ENCODE measurements at places on chromosomes 7 and 10. TPM values are rescaled to one million over a fixed set of nuclear protein-coding genes. Genes with fewer than 3 reads are reported as not detected.

DNA sequence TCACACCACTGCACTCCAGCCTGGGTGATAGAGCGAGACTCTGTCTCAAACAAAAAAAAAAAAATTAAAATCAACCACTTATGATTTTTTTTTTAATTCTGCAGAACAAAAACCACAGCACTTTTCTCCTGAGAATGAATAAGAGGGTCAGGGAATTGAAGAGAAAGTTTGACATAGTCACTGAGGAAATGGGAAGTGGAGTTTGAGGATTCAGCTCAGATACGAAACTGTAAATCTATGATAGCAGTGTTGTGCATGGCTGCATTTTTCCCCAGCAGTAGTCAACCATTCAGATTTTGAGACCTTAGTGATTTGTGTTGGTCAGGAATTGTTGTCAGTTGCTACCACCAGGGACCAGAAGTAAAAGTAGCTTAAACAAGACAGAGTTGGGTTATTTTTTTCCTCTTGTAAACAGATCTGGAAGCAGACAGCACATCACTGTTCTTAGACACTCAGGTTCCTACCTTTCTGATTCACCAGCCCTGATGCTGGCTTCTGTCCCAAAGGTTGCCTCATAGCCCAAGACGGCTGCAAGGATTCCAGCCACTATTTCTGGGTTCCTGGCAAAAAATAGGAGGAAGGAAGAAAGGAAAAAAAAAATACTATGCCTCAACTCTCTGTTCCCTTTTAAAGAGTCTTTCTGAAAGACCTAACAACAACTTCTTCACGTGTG is 20.1 kb downstream of the PILRA start:
- DNase-seq: no peak

DNA sequence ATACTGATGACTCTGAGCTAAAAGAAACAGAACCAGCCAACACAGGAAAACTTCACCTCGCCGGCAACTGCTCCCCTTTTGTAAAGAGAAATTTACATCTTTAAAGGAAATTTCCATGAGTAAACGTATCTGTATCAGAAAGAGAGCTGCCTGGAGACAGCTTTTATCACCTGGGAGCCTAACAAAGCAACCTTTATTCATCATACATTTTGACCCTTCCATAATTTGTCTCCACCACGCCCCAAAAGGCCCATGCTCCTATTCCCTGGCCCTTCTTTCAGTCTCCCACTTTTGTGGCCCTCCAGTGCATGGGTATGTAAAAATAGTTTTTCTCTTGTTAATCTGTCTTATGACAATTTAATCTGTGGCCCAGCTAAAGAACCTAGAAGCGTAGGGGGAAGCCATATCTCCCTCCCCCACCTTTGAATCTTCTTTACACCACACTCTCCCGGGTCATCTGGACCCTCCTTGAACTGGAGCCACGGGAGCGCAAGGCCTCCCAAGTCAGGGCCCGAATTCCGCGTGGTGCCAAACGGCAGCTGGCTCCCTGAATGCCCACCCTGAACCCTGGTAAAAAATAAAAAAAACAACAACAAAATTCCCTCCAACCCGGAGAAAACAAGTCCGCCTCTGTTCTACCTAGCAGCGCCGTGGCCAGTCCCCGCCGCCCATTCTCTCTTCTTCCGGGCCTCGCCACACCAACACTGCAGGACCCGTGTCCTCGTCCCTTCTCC is 15.4 kb upstream of the FKBP9 start:
- DNase-seq: no peak

DNA sequence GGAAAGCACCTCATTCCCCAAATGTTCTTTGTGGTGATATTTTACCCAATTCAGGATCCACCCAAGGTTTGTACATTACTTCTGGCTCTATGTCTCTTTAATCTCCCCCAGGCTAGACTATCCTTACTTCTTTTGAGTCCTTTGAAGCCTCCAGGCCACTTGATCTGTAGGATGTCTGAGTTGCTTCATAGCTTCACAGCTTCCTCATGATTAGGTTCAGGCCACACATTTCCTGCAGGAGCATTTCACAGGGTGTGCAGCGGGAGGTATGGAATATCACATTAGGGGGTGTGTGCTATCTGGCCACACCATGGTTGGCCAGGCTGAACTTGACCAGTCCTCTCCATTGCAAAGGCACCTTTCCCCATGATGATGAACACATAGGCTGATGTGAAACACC is 18.7 kb downstream of the TSPAN15 start:
- DNase-seq: no peak

DNA sequence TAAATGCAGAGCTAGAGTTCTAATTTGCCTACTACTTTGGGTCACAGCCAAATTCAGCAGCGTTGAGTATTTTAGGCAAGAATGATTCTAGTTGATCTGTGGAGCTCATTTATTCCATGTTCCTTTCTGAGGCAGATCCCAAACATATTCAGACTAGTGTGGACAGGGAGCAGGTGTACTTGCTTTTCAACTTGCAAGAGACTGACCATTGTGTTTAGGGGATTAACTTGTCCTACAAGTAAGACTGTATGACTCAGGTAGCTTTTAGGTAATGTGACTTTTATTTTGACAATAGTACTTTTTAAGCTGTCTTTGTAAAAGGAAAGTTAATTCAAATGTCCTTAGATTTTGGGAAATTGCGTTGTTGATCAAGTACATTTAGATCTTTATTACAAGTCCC is 285.5 kb downstream of the TWIST1 start:
- DNase-seq: no peak

DNA sequence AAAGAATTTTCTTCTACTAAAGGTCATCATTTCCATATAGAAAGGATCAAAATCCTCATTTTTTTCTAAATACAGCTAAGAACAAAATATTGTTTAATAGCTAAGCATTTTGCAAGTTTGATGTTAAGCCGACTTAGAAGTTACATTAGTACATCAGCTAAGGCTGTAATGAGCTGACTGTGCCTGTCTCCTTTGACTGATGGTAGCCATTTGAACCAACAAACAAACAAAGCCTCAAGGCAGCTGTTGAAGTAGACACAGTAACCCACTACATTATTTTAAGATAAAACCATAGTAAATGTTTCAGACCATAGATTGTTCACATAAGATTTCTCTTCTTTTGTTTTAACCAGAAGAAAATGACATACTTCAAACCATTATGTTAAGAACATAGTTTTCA is 210.9 kb upstream of the VSTM2A start:
- no peak for DNase-seq

DNA sequence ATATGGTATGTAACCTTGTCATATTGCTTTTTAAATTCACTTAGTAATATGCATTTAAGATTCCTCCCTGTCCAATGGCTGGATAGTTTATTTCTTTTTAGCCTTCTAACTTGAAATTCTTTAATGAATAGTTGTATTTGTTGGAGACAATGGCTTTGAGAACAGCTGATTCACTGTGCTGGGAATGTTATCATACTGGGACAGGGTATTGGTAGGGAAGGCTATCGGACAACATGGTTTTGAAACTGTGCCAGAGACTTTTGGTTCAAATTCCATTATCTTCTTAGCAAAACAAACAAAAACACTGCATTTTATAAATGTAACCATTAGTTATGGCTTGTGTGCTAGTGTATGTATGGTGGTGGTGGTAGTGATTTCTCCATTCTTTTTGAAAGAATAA is 517.1 kb upstream of the ANKRD30A start:
- DNase-seq: no peak

GRCh38 chr7:122468945-122469344 is 164.4 kb upstream of the FEZF1 start:
- DNase-seq: no peak

DNA sequence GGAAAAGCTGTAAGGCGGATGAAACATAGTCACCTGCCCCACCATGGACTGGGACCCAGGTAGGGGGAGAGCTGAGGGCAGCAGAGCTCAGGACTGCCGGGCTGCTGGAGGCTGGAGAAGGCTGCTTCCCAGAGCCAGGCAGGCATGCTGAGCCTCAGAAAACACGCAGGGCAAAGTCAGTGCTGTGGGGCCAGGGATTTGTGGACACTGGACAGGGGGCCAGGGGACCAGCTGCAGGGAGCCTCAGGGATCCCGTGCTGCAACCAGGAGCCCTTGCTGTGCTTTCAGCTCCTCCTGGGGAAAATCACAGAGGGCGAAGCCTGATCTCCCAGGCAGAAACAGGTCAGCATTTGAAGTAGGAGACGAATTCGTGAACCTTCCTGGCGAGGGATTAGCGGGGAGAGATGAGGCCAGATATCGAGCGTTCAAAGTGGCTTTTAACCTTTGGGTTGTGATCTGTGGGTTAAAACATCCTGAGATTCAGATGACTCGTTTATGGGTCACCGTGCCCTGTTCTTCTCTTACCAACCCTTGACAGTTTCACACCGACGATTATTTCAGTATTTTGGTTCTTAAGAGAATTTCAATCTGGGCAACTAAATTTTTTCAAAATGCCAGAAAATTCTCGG is 85.6 kb upstream of the SHH start:
- DNase-seq: no peak

DNA sequence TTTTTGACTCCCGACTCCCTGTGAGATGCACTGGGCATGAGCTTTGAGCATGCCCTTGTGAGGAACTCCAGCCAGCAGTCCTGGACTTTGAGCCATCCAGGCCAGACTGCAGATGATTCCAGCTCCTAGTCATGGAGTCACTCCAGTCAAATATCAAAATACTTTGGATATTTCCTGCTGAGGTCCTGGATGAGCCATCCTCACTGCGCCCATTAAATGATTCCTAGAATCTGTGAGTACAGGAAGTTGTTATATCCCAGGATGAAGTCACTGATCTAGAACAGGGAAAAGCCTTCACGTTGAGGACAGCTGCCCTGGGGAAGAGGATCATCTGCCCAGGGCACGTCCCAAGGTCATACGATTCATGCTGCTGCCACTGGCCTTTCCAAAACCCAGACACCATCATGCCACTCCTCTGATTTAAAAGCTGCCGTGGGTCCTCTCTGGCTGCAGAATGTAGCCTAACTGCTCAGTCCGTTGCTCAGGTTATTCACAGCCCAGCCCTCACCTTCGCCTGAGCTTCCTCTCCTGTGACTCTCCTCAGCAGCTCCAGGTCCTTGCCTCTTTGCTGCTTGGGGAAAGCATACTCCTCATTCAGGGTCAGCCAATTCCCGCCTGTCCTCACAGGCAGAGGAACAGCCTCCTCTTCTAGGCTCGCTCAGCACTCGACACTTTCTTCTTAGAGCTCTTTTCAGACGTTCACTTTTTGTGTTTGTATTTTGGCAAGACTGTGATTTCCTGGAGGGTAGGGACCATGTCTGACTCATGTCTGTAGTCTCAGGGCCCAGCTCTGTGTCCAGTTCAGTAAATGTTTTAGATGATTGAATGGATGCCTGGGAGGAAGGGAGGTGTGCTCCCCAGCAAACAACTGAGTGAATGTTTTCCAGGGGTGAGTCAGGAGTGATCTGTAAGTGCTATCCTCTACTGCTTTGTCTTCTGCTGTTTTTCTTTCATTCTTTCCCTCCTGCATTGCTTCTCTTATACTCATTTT is 157.8 kb downstream of the SNX10 start:
- no peak for DNase-seq

DNA sequence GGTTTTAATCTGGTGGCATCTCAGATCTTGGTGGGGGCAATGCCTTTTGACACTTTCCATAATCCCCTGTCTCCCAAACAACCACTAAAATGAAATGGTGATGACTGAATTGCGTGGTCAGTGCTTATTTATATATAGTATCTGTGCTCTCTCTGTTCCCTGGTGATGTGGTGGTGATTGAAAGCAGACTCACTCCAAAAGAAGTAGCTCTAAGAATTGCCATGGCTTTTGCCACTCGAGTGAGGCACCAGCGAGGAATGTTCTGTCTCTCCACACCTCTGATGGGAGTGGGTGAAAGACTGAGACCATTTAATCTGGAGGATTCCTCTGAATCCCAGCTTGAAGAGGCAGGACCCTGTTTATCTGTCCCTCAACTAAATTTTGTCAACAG is 2.8 kb downstream of the DUSP5 start:
- no peak for DNase-seq

- DNase-seq: no peak
Observed at GRCh38 chr7:137664846-137665245, 181.9 kb downstream of the DGKI start.

- no peak for DNase-seq
Observed at GRCh38 chr7:79709574-79710409, 256.3 kb upstream of the MAGI2 start.

- DNase-seq: no peak
Observed at GRCh38 chr10:28587970-28588290, 55.0 kb downstream of the WAC start.

DNA sequence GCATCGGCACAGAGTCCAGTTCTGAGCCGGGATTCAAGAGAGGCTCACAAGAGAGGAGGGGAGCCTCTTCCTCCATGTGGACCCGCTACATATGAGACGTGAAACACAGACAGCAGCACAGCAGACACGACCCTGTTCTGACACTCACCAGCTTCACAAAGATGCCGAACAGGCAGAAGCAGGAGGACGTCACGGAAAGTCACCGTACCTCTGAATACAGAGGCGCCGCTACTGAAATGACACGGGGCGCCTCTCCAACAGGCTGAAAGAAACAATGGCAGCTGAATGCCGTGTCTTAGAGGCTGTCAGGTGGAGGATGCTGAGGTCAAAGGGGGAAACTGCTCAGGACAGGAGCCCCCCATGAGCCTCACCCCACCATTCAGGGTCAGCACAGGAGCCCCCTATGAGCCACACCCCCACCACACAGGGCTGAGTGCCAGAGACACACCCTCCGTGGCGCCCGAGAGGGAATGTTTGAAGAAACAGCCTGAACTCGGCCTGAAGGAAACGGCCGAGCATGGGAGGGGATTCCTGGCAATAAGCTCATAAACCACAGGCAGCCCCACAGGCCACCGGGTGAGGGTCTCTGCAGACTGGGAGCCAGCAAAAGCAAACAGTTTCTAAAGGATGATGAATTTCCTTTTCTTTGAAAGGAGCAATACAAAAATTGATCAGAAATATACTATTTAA is 510.3 kb downstream of the PTPRN2 start:
- DNase-seq: no peak

DNA sequence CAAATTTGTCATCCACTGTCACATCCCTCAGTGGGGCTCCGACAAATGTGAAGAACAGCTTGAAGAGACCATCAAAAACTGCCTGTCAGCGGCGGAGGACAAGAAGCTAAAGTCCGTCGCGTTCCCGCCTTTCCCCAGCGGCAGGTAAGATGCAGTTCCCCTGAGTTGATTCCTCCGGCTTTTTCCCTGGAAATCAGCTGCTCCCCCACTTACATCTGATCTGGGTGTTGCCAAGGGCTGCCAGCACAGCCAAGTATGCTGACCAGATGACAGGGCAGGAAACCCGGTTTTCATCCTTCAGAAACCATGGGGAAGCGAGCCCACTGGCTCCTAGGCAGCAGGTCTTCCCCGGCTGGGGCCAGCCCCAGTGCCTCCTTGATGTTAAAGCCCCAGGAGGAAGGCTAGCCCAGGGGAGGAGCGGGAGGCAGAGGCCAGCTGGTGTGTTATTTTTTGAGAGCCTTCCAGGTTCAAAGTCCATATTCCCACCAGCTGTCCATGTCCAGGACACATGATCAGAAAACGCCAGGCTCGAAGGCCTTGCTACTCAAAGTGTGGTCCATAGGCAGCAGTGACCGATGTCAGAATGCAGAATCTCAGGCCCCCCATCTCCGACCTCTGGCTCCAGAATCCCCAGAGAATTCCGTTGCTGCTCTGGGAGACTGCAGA is 23.4 kb downstream of the AIFM2 start:
- DNase-seq: no peak

Gene CALHM1
- total RNA-seq: not detected

Gene IL2RA
- total RNA-seq: not detected

Gene TCTN3
- 16.5 TPM for total RNA-seq

Gene PRPS1L1
- not detected for total RNA-seq

Gene SAP25
- not detected for total RNA-seq

Gene FAM25G
- not detected for total RNA-seq

Gene SEMA3C
- 289 TPM for total RNA-seq

Gene HOXA6
- not detected for total RNA-seq

Gene ICA1
- 49.8 TPM for total RNA-seq

All from occipital lobe (tissue), 3 donors.